ENCODE measurements at places on chromosomes 7 and 10. TPM values are rescaled to one million over a fixed set of nuclear protein-coding genes. Genes with fewer than 3 reads are reported as not detected.

DNA sequence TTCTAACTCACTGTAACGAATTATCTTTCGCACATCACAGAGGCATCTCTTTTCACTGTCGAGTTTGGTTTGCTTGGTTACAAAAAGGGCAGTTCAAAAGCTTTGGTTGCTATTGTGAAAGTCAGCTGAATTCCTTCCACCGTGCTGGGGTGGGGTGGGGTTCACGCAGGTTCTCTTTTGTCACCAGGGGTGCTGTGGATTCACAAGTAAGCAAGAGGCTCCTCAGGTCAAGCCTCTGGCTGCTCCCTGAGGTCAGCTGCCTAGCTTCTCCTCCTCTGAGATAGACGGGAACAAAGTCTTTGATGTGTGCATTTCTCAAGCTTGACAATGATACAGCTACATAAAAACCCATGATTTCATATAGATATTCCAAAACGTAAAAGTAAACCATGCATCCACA lies 47.7 kb downstream of the EGFR start:
- no peak for DNase-seq

- no peak for DNase-seq
These were observed 64.0 kb upstream of the CACUL1 start for GRCh38 chr10:118818621-118819221.

Gene PRKG1
- total RNA-seq = 17.1 TPM

- no peak for DNase-seq
These were observed 478.5 kb upstream of the PODXL start for GRCh38 chr7:132034748-132035416.
